ENCODE measurements at places on chromosomes 7 and 10.

GRCh38 chr7:126079581-126079980 is 1150.0 kb upstream of the POT1 start:
- no peak for DNase-seq

DNA sequence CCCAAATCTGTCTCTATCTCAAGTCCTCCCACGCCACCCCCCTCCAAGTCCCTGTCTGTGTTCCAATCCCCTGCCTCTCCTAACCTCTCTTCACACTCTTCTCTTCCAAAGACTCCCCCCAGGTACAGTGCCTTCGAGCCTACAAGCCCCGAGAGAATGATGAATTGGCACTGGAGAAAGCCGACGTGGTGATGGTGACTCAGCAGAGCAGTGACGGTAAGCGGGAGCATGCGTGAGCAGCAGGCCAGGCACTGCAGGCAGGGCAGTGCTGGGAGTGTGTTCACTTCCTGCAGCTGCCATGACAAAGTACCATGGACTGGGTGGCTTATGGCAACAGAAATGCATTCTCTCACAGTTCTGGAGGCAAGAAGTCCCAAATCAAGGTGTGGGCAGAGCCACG is 23.4 kb downstream of the ARHGEF5 start:
- DNase-seq: no peak

- no peak for DNase-seq
These were observed 39.9 kb upstream of the PIP4K2A start for GRCh38 chr10:22754296-22754695.

- no peak for DNase-seq
These were observed 24.0 kb upstream of the KMT2C start for GRCh38 chr7:152459724-152460251.

DNA sequence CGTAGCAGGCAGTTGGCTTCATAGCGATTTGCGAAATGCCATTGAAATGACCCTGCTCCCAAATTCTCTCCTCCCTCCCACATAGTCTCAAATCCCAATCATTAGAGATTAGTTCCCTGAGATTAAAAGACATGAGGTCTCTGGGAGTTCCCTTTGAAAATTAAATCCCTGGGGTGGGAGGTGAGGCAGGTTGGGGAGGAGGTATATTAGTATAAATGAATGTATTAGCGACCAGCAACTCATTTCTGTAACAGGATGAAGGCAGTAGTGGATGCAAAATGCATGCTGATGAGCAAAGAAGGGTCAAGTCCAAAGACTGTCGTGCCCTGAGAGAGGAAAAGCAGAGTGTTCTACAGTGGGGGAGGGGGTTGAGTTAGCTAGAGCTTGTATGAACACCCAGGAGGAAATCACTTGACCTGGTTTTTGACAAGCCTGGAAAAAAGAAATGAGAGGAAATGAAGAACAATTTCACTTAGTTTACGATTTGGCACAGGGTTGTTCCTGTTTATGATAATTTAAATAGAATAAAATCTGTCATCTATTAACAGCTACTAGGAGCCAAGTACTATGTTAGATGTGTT is 79.6 kb upstream of the MTPN start:
- no peak for DNase-seq
